ENCODE measurements at places on chromosomes 3 and 15.
A peak's percentile ranks its signal among the peaks of the same experiment; 100 is the strongest.

- DNase-seq, result peak; percentile 37
Measured at GRCh38 chr15:73965758-73966113, 26.4 kb downstream of the STOML1 start.

DNA sequence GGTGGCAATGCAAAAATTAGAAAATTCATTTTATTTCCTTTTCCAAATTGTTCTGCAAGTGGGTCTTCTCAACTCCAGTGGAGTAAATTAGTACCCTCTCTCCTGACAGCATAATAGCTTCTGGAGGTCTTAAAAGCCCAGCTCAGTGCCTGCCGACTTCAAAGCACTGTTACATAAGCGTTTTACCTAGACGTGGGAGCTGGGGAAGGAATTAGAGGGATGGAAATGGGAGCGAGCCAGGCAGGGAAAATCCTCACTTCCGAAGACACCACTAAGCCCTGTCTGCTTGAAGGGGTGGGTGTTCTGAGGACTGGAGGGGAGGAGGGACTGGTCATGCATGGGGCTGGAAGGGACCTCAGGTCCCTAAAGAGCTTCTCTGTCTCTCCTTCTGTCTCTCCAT, 77.2 kb upstream of the SLC6A1 start:
- DNase-seq, result no peak

DNA sequence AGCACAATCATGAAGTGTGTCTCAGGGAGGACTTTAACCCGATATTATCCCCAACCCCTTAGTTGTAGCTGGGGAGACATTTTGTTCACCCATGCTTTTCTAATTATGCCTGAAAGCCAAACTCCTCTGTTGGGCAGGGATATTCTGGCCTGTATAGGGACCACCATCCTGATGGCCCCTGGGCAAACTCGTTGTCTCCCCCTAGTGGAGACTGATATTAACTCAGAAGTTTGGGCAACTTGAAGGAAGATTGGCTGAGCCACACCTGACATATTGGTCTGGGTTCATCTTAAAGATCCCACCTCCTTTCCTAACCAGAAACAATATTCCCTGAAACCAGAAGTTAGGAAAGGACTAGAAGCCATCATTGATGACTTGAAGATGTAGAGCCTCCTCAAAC, 42.3 kb downstream of the TM4SF18 start:
- DNase-seq, result peak; percentile 27

- no peak for DNase-seq
Measured at GRCh38 chr15:69789648-69790393, 307.9 kb downstream of the TLE3 start.

- DNase-seq, result peak; percentile 82
Measured at GRCh38 chr3:27673701-27674100, 48.4 kb downstream of the EOMES start.

- no peak for DNase-seq
Measured at GRCh38 chr15:59059076-59059597, 45.8 kb upstream of the CCNB2 start.

DNA sequence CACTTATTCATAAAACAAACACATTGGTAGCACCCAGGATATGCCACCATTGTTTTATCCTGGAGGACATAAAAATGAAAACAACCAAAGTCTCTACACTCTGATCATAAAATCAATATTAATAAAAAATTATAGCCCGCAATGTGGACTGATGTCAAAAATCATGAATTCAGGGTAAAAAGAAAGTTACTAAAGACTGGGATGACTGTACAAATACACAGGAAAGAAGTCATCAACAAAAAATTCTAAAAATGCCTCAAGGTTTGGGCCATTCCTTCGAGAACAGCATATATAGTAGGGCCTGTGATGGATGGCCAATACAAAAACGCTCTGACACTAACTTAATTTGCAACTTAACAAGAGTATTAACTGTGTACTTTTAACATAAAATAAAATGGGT, 76.8 kb downstream of the THBS1 start:
- no peak for DNase-seq

DNA sequence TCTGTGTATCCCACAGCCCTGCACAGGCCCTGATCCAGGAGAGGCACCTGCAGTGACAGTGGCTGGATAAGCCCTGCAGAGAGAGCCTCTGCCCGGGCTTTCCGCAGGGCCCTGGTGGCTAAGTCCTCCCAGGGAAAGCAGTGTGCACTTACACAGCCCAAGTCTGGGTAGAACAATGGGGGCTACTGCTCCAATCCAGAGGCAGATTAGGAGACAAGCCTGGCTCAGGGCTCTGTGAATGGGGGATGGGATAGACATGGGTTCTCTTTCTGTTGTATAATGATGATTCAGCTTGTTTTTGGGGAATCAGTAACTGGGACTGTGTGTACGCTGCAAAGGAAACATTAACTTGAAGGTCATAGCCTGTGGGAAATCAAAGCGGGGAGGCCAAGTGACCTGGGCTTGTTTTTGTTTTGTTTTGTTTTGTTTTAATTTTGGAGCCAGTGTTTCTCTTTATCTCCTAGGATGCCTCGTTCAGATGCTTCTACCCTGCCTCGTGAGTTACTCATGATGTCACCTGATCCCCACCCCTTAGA, 4.1 kb upstream of the ALDH1L1 start:
- DNase-seq, result no peak

- no peak for DNase-seq
Measured at GRCh38 chr15:31343831-31344230, 17.2 kb downstream of the KLF13 start.

Data from KBM-7 (cell line).